ENCODE measurements at places on chromosomes 12 and 14. TPM values are rescaled to one million over a fixed set of nuclear protein-coding genes. Genes with fewer than 3 reads are reported as not detected.
A peak's percentile ranks its signal among the peaks of the same experiment; 100 is the strongest.

- H3K27me3 ChIP-seq = no peaks in the 10 kb centered on the region
- peaks cover 39% of the 10 kb centered on the region for H3K36me3 ChIP-seq
- peak overlapping the region; percentile 77 for H3K27ac ChIP-seq
- H3K4me1 ChIP-seq = peaks cover 45% of the 10 kb centered on the region
These were observed 35.0 kb downstream of the CORO1C start for GRCh38 chr12:108696111-108696995.

GRCh38 chr14:55546212-55546874 is 33.7 kb upstream of the KTN1 start:
- H3K27me3 ChIP-seq = no peaks in the 10 kb centered on the region
- no peak for DNase-seq
- H3K27ac ChIP-seq = no peak overlapping the region
- no peaks in the 10 kb centered on the region for H3K36me3 ChIP-seq
- H3K4me3 ChIP-seq = no peak overlapping the region

DNA sequence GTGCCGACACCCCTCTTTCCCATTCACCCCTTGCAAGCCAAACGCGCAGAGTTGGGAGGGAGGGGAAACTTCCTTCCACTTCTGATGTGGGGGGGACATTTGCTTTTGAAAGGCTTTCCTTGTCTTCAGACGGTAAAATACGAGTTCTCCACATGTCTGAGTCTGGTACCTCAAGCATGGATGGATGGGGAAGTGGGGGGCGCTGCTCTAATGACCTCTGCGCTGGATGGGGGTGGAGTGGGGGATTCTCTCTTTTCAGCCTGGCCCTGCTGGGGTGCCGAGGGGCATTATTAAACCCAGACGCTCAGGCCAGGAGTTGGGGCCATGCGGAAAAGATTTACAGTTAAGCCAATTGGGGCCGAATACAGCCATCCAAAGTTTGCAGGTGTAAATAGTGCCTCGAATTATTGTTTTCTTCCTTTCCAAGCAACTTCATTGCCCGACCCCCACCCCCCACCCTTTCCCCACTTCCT is 9.1 kb upstream of the TBX3 start:
- H3K4me3 ChIP-seq = peak overlapping the region; percentile 61
- DNase-seq = no peak
- peaks cover 69% of the 10 kb centered on the region for H3K4me1 ChIP-seq
- no peaks in the 10 kb centered on the region for H3K36me3 ChIP-seq

DNA sequence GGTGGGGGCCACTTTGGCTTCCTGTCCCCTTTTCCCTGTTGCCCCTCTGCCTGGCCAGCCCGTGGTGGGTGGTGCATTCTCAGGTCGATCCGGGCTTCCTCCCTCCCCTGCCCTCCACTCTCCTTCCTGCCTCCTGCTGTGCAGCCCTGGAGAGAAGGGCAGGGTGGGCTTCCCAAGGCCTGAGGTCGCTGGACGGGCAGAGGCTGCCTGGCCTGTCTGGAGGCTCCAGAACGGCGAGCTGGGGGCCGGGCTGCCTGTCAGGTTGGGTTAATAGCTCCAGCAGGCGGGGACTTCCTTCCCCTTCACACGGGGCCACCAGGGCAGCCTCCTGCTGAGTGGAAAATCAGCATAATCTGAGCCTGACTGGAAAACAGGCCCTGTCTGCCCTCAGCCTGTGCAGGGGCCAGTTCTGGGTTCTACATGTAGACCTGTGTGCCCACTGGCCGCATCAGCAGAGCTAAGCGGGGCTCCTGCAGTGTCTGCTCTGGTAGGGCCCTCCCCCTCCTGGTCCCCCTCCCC is 11.3 kb downstream of the KIF26A start:
- peak; percentile 75 for DNase-seq
- no peaks in the 10 kb centered on the region for H3K36me3 ChIP-seq

- DNase-seq = no peak
- H3K27ac ChIP-seq = no peak overlapping the region
- no peak overlapping the region for H3K4me3 ChIP-seq
- H3K4me1 ChIP-seq = peaks cover 25% of the 10 kb centered on the region
These were observed 13.5 kb downstream of the HECTD1 start for GRCh38 chr14:31194095-31194494.

- H3K4me1 ChIP-seq = no peaks in the 10 kb centered on the region
- no peaks in the 10 kb centered on the region for H3K27me3 ChIP-seq
- H3K27ac ChIP-seq = no peak overlapping the region
- DNase-seq = no peak
- H3K36me3 ChIP-seq = no peaks in the 10 kb centered on the region
These were observed 211.4 kb upstream of the ABCD2 start for GRCh38 chr12:39830852-39831520.

DNA sequence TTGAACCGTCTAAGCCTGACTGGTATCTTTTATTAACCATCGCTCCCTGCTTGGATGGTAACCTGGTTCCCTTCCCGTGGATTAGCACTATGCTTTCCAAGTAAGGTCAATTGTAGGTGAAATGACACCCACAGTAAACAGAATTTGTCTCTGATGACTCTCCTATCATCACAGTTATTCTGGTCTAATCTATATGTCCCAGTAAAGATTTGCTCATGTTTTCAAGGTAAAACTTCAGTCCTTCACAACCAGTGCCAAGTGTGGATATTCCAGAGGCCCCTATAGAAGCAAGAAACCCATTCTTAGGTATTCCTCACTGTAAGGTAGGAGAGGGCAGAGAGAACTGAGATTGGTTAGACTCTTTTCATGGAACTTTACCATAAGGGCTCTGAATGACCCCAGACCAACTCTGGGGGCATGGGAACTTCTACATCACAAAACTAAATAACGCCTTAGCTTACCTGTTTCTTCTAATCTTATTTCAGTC is 9.9 kb upstream of the HAUS4 start:
- peaks cover 15% of the 10 kb centered on the region for H3K36me3 ChIP-seq
- no peaks in the 10 kb centered on the region for H3K27me3 ChIP-seq
- H3K27ac ChIP-seq = no peak overlapping the region
- no peak for DNase-seq

DNA sequence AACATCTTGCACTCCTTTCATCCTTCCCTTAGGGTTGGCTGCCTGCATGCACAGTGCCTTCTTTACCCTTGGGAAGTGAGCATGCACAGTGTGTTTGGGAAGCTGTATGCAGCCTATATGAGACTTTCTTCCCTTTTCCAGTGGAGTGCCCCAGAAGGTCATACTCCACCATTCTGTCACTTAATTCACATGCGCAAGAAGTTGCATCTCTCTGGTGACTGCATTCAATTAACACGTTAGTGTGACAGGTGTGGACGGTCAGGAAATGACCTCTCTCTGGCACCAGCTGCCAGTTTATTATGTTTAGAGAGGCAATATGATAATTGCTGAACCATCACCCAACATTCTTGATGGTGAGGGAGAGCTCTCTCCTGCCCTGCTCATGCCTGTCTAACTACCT is 770.0 kb downstream of the FLRT2 start:
- no peak overlapping the region for H3K4me3 ChIP-seq
- H3K27ac ChIP-seq = no peak overlapping the region
- H3K27me3 ChIP-seq = no peaks in the 10 kb centered on the region
- DNase-seq = no peak
- peaks cover 22% of the 10 kb centered on the region for H3K4me1 ChIP-seq
- no peaks in the 10 kb centered on the region for H3K36me3 ChIP-seq

- no peaks in the 10 kb centered on the region for H3K27me3 ChIP-seq
- peak; percentile 62 for DNase-seq
- H3K36me3 ChIP-seq = peaks cover 20% of the 10 kb centered on the region
- H3K4me3 ChIP-seq = peak overlapping the region; percentile 98
- H3K4me1 ChIP-seq = peaks cover 33% of the 10 kb centered on the region
- peak overlapping the region; percentile 100 for H3K27ac ChIP-seq
These were observed 428 bp downstream of the RNF41 start for GRCh38 chr12:56221232-56221756.

DNA sequence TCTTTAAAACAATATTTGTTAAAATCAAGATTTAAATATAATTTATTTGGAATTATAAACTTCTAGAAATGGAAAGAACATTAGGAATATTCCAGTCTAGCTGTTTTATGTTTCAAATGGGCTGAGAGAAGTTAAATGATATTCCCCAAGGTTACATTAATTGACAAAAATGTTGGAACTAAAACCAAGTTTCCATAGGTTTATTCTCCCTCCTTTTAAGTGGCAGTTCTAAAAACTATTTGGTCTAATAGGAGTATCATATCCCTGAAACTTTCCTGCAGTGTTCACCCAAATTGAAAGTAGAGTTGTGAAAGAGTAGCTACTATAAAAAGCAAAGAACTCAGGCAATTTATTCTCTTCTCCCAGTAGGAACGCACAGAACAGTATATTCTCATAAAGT is 1185.5 kb downstream of the LRFN5 start:
- H3K27me3 ChIP-seq = no peaks in the 10 kb centered on the region
- 0 out of 2 replicates have a peak, but pooled peaks cover 6% of the 10 kb centered on the region for H3K36me3 ChIP-seq
- no peak overlapping the region for H3K4me3 ChIP-seq
- H3K4me1 ChIP-seq = no peaks in the 10 kb centered on the region

GRCh38 chr14:53515276-53515675 is 362.2 kb upstream of the DDHD1 start:
- H3K27me3 ChIP-seq = no peaks in the 10 kb centered on the region
- H3K4me3 ChIP-seq = no peak overlapping the region
- no peak overlapping the region for H3K27ac ChIP-seq
- DNase-seq = no peak

The BHLHE41 gene
- 7.6 TPM for total RNA-seq

The OR10A7 gene
- total RNA-seq = not detected

GRCh38 chr12:121915841-121916321 is 2.5 kb upstream of the CFAP251 start:
- DNase-seq = no peak
- H3K27ac ChIP-seq = no peak overlapping the region
- H3K27me3 ChIP-seq = no peaks in the 10 kb centered on the region

The MMP19 gene
- total RNA-seq = 1.6 TPM

GRCh38 chr12:120710805-120711296 is 593 bp downstream of the UNC119B start:
- peaks cover 26% of the 10 kb centered on the region for H3K4me1 ChIP-seq
- H3K27me3 ChIP-seq = no peaks in the 10 kb centered on the region
- peaks cover 23% of the 10 kb centered on the region for H3K36me3 ChIP-seq
- H3K27ac ChIP-seq = peak overlapping the region; percentile 64
- peak overlapping the region; percentile 79 for H3K4me3 ChIP-seq
- peak; percentile 45 for DNase-seq

The NPFF gene
- 0.57 TPM for total RNA-seq

The SDS gene
- 0.31 TPM for total RNA-seq

GRCh38 chr12:752695-753610 is 574 bp downstream of the WNK1 start:
- no peak overlapping the region for H3K27ac ChIP-seq
- H3K4me1 ChIP-seq = peaks cover 35% of the 10 kb centered on the region
- peak overlapping the region; percentile 92 for H3K4me3 ChIP-seq
- peak; percentile 58 for DNase-seq
- no peaks in the 10 kb centered on the region for H3K36me3 ChIP-seq

The IRAK4 gene
- total RNA-seq = 5.7 TPM

The OTX2 gene
- total RNA-seq = 30.1 TPM

GRCh38 chr12:87201598-87201997 is 827.6 kb downstream of the C12orf50 start:
- no peak overlapping the region for H3K27ac ChIP-seq
- H3K36me3 ChIP-seq = no peaks in the 10 kb centered on the region
- DNase-seq = no peak

DNA sequence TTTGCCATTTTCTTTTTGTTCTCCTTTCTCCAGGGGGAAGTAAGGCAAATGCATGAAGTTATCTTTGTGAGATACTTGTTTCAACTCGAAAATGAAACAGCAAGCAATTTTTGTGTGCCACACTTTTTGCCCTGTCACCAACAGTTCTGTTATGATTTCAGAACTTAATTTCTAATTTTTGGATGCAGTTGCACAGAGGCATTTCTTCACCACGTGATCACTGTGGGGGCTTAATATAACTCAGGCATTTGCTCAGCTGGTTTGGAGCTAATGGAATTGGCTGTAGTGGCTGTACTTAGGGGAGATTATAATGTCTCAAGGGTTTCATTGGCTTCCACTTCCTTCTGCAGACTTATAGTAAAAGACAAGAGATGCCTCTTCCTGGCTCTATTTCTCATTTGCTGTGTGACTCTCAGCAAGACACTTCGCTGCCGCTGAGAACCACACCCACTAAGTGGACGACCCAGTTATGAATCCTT is 452.4 kb downstream of the RAD51B start:
- no peak for DNase-seq
- H3K36me3 ChIP-seq = no peaks in the 10 kb centered on the region
- no peak overlapping the region for H3K4me3 ChIP-seq
- H3K27me3 ChIP-seq = peaks cover 6% of the 10 kb centered on the region

DNA sequence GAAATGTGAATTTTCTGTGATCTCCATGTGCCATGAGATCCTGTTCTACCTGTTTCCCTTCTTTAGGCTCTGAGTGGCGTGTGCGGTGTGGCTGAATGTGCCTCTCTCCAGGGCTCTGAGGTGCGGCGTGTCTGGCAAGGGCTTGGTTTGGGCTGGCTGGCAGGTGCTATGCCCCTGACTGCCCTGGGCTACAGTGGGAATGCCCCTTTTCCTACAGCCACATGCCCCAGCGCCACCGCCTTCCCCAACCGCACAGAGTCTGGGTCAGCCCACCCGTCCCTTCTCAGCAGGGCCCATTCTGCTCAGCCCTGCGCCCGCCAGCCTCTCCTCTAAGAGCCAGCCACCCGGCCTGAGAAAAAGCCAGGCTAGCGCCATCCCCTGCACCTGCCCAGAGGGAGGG is 24.7 kb downstream of the BTBD6 start:
- H3K27ac ChIP-seq = no peak overlapping the region
- H3K4me1 ChIP-seq = peaks cover 3% of the 10 kb centered on the region
- no peaks in the 10 kb centered on the region for H3K36me3 ChIP-seq
- no peak for DNase-seq

DNA sequence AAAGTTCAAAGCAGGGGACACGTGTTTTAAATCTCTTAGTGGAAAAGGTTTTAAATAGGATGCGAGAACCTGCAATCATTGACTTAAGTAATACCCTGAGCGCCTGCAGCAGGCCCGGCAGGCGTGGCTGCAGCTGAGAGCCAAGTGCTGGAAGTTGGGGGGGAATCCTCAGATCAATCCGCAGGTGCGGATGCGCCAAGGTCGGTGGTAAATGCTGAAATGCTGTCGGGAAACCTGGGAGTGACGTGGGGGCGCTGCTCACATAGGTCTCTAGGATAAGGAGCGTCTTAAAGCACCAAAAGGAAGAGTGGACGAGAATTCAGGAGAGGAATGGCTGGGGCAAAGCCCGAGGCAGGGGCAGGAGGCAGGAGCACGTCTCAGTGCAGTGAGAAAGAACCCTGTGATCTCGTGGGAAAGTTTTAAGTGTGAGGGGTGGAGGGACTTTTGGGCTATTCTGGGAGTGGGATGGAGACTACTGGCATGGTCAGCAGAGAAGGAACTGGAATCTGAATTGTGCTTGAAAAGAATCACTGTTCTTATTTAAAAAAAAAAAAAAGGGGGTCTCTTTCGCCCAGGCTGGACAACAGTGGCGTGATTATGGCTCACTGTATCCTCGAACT is 883 bp upstream of the CDCA4 start:
- H3K27me3 ChIP-seq = no peaks in the 10 kb centered on the region
- peak; percentile 60 for DNase-seq
- H3K36me3 ChIP-seq = peaks cover 14% of the 10 kb centered on the region
- H3K27ac ChIP-seq = peak overlapping the region; percentile 63
- H3K4me1 ChIP-seq = peaks cover 56% of the 10 kb centered on the region
